Body of pancreas (tissue), 4 donors: ENCODE measurements at places on chromosomes 12 and 14. TPM values are rescaled to one million over a fixed set of nuclear protein-coding genes. Genes with fewer than 3 reads are reported as not detected.

The GALNT9 gene
- not detected for total RNA-seq

The SIX6 gene
- not detected for total RNA-seq

The E2F7 gene
- total RNA-seq: not detected

The IFNG-AS1 gene
- total RNA-seq: not detected

The PTGER2 gene
- not detected for total RNA-seq

The FOXG1 gene
- not detected for total RNA-seq
